Hypothalamus (tissue), 51 donors: ENCODE measurements at places on chromosomes 5 and 9.

GRCh38 chr9:504921-505740 lies 290.5 kb downstream of the DOCK8 start:
- peak; percentile 34 for DNase-seq

- DNase-seq, result no peak
These were observed 35.2 kb upstream of the CSNK1G3 start for GRCh38 chr5:123476731-123477130.

GRCh38 chr5:160097991-160098390 lies 21.3 kb downstream of the PWWP2A start:
- no peak for DNase-seq

DNA sequence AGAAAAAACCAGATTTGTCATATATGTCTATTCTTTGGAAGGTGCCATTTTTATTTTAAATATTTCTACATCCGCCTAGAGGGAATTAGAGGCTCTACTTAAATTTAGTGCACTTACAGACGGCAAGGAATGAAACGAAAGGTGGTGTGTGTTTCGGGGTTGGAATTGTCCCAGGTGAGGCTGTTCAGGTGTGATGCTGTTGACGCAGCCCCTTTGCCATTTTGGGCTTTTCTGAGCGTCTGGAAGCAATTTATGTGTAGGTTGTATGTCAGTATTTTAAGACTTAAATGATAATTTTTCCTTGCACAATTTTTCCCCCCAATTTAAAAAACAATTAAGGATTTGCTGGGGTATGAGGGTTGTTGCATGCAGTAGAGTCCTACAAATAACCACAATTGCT lies 2.0 kb downstream of the TENT4A start:
- no peak for DNase-seq

GRCh38 chr9:95197692-95198271 lies 119.7 kb downstream of the FANCC start:
- no peak for DNase-seq

DNA sequence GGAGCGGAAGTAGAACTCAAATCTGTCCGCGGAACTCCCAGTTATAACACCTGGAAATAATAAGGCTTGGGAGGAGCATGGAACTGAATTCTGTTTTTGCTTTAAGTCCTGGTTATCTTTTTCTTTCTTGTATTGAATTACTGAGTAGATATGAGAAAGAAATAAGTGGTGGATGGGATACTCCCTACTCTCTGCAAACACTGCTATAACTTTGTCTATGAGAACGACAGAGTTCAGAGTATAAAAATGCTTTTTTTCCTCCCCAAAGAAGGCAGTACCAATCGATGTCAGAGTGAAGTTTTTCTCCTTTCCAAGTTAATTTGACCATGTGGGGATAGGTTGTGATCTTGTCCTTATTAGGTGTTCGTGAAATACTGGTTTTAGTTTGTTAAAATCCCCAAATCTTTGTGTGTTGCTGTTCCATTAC lies 1.2 kb downstream of the RIC1 start:
- DNase-seq, result no peak

- DNase-seq, result no peak
These were observed 171.1 kb upstream of the TLX3 start for GRCh38 chr5:171137768-171138525.

- DNase-seq, result no peak
These were observed 5.8 kb upstream of the HAND1 start for GRCh38 chr5:154483654-154484392.

- no peak for DNase-seq
These were observed 10.0 kb downstream of the TMEM161B start for GRCh38 chr5:88258636-88259035.

DNA sequence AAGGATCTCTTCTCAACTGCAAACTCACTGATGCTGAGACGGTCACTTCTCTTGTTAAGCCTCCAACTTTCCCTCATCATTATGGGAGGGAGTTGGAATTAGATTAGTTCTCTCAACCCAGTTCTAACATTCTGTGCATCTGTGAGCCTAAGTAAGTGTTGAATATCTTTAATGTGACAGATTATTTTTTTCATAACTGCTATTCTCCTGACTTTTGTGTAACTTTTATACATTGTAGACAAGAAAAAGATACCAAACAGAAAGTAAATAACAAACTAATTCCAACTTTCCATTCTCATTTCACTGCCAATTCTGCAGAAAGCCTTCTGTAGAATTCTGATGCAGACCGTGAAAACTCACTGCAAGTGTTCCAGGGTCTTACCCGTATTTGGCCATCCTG lies 813.5 kb downstream of the TLE4 start:
- DNase-seq, result no peak

DNA sequence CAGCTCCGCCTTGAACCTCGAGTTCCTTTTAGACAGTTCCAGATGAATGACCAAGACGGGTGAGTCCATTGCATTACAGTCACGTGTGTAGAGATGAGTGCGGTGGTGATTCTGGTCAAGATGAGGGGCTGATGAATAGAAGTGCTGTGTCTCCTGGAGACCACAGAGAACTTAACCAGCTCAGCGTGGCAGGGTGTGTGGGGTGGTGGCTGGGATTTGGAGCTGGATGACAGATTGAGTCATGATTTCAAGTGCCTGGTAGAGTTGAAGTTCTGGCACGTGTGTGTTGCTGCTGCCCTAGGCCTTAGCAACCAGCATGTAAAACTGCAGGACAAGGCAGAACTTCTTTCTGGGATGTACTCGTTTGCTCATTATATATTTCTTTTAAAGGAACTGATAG lies 53.3 kb downstream of the PRRC2B start:
- no peak for DNase-seq

- no peak for DNase-seq
These were observed 399.9 kb downstream of the SH3GL2 start for GRCh38 chr9:17978773-17979172.

DNA sequence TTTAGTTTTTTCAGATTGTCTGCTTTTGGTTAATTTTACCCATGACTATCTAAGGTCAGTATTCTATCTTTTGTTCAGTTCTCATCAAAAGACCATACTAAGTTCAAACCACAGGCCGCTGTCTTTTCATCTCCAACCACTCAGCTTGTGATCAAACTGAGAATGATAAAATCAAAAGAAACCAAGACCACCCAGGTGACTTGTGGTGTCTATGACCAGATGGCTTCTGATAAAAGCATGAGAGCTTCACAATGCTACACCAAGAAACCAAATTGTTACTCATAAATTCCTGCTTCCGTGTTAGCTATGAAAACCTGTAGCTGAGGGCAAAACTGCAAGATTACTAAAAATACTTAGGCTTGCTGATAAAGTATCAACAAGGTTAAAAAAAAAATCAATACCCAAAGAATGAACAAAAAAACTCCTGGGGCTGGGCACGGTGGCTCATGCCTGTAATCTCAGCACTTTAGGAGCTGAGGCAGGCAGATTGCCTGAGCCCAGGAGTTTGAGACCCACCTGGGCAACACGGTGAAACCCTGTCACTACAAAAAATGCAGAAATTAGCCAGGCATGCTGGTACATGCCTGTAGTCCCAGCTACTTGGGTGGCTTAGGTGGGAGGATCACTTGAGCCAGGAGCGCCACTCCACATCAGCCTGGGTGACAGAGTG lies 25.8 kb upstream of the GPX8 start:
- DNase-seq, result no peak

DNA sequence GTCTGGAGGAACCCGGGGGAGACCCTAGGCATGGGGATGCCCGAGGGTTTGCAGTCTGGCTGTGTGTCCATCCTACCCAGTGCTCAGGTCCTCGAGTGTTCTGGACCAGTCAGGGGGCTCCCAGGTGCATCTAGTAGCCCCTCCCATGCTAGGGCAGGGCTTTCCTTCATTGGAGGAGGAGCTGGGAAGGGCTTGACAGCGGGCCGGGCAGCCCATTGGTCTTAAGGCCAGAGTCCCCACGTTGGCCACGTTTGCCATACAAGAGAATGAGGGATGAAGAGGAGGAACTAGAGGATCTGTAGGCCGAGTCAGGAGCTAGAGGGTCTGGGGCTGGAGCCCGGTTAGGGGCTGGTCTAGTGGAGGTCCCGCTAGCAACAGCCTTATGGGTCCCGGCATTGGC lies 37.3 kb upstream of the CTSV start:
- no peak for DNase-seq

GRCh38 chr5:126462239-126463014 lies 39.2 kb downstream of the GRAMD2B start:
- DNase-seq, result no peak

GRCh38 chr5:168239325-168239724 lies 52.1 kb upstream of the WWC1 start:
- DNase-seq, result no peak

DNA sequence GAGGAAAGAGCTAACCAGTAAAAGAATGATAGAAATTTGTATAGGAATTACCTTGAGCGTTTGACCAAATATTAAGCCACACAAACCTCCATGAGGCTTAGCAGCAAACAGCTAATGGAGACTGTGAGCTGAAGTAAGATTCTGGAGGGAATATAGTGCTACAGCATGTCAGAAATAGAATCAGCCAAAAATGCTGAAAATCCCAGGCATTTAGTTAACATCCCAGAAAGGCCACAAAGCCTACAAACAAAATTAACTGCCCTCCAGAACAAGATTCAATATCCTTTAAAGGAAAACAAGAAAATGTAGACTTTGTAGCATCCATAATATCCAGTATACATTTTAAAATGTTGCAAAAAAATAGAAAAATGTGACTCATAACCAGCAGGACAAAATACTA lies 257.8 kb upstream of the TUSC1 start:
- no peak for DNase-seq

- DNase-seq, result no peak
These were observed 70.4 kb downstream of the MVB12B start for GRCh38 chr9:126397056-126397455.

DNA sequence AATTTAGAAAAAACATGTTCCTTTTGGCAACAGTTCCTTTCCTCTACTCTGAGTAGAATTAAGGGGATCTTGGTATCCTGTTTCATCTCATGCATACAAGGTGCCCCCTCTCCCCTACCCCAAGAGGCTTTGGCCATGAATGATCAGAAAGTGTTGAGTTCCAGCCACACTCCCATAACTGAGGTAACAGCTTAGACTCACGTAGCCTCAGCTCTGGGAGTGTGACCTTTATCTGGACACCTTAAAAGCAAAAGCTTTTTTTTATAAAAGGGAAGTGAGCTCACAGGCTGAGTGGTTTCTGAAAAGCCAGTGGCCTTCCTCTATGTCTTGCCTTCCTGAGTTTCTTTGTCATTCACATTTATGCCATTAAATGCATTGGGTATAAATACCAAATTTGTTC lies 900 bp upstream of the HAVCR2 start:
- no peak for DNase-seq

GRCh38 chr5:101163088-101163487 lies 260.0 kb upstream of the ST8SIA4 start:
- DNase-seq, result no peak
